ENCODE measurements at places on chromosomes 7 and 10.

DNA sequence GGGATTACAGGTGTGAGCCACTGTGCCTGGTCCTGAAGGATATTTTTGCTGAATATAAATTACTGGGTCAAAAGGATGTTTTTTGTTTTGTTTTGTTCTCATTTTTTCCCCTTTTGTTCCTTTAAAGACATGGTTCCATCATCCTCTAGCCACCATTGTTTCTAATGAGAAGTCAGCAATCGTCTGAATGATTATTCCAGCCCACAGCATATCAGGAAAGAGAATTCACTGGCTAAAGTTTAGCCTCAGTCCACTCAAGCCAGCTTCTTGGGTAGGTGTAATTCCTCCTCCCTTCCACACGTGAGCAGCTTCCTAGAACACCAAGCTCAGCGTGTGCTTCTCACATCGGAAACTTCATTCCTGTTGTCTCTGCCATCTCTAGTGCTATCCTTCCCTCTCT, 112.8 kb upstream of the INSIG1 start:
- no peak for DNase-seq

DNA sequence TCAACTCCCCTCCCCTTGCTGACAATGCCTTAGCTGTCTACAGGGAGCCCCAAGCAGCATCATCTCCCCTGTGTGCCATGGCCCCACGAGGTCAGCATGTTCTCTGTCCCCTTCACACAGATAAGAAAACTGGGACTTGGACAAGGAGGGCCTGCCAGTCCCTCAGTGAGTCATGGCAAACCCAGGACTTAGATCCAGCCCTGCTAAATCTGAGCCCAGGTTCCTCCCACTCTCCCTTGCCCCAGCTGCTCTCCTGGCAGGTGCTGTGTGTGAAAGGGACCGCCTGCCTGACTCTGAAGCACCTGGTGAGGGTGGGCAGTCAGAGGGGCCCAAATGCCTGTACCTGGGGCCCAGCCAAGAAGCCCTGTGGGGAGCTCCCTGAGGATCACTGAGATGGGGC, 7.4 kb downstream of the CRHR2 start:
- DNase-seq = no peak

- no peak for DNase-seq
These were observed 268.6 kb downstream of the BAMBI start for GRCh38 chr10:28945959-28946358.

GRCh38 chr7:82745117-82745516, 301.5 kb upstream of the CACNA2D1 start:
- DNase-seq = no peak

GRCh38 chr7:3282457-3282856, 18.6 kb upstream of the SDK1 start:
- DNase-seq = no peak

DNA sequence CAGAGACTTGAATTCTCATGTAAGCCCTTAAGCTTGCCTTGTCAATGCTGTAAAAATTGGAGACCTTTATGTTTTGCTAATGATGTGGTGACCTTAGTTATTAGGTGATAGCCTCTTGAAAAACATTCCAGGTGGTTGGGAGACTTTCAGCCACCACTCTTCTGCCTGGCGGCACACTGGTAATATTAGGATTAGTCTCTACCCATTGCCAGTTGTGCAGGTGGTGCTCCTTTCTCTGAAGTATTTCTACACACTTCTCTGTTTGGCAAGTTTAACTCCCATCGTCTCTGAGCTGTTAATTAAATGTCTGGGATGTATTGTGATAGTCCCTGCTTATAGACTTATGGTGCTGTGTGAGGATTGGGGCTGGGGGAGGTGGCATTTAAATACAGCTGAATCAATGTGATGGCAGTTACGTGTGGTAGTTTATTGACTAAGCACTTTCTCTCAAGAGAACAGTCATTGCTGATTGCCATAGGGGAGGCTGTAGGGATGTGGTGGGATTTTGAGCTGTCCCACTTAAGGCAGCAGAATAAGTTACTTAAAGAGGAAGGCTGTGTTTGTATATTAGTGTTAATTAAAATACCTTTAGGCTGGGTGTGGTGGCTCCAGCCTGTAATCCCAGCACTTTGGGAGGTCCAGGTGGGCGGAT, 61.7 kb downstream of the DAGLB start:
- no peak for DNase-seq

DNA sequence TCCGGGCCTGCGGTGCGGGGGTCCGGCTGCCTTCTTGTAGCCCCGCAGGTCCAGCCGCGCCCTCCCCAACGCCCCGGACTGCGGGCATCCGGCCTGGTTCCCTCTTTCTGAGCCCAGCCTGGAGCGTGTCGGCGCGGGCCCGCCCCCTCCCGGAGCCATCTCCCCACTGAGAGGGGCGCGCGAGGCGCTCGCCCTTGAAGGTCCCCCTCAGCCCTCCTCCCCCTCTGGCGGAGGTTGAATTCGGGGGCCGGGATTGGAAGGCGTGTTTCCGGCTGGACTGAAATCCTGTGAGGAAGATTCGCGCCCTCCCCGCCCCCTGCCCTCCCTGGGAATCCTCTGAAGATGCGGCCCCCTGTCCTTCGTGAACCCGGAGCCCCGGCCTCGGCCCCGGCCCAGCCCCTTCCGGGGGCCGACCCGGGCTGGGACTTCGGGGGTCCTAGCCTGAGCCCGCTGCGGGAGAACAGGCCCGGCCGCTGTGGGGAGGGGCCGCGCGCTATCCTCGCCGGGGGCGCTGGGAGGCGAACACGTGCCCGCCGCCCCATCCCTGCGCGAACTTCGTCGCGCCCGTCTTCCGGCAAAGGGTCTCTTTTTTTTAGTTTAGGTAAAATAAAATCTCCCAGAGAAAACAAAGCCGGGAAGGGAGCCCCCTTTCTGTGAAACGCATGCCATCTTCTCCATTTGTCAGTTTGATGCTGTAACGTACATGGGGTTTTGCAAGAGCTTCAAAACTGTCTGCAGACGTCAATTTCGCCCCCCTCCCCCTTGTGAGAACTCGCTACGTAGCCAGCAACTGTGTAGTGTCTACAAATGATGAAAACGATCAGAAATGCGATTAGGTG, 636 bp downstream of the PDCD4 start:
- DNase-seq = peak; percentile 76

DNA sequence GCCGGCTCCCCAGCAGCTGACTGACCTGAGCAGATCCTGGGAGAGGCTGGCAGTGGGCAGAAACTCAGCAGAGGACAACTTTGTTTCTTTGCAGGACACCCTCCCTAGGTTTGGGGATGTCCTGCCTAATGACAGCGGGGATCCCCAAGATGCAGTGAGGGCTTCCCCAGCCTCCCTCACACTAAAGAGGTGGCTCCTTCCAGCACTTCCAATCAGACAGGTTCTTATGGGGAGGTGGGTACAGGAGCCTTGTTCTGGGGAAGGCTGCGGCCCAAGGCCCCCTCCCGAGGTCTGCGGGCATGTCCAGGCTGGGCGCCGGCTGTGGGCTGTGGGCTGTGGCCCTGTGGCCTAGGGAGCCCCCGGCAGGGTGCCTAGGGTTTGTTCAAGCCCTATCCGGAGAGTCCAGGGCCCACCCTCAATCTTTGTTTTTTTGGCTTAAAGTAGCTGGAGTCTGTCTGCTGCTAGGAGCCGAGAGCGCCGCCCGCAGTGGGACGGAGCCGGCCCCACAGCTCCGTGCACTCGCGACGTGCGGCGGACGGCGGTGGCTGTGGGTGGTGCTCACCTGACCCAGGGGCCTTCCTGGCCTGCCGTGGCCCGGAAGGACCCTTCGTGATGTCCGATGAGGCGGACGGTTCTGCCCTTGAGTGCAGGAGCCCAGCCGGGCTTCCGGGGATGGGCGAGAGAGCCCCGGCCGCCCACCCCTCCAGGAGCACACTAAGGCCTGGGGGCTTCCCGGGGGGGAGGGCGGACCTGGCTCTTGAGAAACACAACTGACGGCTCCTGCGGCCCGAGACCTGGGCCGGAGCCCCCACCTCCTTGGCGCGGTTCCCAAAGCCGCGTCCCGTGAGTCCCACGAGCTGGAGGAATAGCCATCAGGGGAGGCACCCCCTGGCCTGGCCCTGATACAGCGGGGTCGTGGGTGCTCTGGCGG, 57.2 kb downstream of the PDGFA start:
- DNase-seq = no peak

DNA sequence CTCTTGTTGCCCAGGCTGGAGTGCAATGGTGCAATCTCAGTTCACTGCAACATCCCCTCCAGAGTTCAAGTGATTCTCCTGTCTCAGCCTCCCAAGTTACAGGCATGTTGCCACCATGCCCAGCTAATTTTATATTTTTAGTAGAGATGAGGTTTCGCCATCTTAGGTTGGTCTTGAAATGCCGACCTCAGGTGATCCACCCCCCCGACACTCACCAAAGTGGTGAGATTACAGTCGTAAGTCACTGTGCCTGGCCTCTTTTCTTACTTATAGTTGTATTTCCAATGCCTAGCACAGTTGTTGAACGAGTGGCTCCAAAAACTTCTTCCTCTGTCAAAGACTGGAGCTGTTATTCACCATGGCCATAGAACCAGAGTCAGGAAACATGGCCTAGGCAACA, 6.7 kb downstream of the RNF216 start:
- no peak for DNase-seq

- DNase-seq = no peak
These were observed 101.2 kb upstream of the SEC61G start for GRCh38 chr7:54860003-54860775.

DNA sequence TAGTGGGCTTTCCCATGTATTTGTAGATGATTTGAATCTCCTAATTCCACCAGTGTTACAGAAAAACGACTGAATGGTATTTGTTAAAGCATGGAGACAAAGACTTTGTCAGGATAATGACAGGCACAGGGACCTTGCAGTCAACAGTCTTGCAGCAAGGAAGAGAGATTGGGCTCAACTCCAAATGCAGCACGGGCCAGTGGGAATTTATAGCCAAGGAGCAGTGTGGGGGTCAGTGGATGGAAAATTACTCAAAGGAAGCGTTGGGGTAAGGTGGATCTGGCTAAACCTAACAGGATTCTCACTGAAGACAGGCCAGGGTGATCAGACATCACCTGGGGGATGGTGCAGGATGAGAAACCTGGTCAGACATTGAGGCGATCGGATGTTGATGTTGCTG, 24.3 kb downstream of the CPVL start:
- no peak for DNase-seq

DNA sequence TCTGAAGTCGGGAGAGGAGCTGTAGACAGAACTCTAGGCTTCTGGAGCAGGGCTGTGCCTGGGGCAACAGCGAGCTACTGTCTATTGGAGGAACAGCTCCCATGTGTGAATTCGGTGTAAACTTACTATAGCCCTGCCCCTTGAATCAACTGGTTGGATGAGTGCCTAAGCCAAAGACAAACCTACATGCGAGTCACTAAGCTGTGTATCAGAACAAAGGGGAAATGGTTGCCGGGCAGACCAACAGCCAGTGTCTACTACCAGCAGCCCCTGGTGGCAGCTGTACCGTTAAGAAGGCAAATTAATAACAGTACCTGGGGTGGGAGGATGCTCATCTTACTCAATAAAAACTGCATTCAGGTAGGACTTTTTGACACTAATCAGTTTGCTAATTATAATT, 343.6 kb downstream of the ACTR3B start:
- no peak for DNase-seq

DNA sequence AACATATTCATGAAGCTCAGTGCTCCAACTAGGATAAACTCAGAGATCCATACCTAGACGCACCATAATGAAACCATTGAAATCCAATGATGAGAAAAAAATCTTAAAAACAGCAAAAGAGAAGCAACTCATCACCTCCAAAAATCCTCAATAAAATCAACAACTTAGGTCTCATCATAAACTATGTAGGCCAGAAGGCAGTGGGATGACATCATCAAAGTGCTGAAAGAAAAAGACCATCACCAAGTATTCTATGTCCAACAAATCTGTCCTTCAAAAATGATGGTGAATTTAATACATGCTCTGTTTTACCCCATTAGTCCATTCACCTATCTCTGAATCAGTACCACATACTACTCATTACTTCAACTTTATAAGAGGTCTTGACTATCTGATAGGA, 304.4 kb downstream of the HDAC9 start:
- no peak for DNase-seq

DNA sequence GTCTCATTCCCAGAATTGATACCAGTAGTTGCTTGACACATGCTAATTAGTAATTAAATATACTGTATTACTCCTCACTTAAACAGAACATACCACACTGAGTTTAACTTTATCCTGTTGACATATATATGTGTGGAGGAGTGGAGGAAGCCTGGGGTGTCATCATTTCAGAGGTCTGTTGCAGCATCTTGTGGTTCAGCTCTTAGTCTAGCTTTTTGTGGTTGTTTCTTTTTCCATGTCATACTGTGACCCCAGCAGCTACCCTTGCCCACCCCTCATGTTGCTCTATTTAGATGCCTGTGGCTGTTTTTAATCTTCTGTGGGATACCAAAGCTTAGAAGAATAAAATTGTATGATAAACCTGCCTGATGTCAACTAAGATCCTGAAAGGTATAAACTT, 875.4 kb downstream of the LRMDA start:
- DNase-seq = no peak

DNA sequence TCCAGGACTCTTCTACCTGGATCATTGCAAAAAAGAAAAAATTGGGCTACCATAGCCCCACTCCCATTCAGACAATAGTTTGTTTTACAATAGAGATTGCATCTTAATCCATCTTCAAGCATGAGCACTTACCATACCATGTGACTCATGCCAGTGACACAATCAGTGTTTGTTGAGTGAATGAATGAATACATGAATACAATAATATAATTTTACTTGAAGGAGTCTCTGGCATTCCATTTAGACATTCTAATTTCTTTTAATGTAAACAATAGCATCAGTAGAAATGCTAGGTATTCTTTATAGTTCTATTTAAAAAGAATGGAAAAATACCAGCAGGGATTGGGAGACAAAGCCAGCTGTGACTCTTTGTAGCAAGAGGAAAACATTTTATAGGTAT, 141.6 kb upstream of the AKR1E2 start:
- no peak for DNase-seq

- DNase-seq = no peak
These were observed 34.3 kb downstream of the R3HCC1L start for GRCh38 chr10:98168766-98169165.

DNA sequence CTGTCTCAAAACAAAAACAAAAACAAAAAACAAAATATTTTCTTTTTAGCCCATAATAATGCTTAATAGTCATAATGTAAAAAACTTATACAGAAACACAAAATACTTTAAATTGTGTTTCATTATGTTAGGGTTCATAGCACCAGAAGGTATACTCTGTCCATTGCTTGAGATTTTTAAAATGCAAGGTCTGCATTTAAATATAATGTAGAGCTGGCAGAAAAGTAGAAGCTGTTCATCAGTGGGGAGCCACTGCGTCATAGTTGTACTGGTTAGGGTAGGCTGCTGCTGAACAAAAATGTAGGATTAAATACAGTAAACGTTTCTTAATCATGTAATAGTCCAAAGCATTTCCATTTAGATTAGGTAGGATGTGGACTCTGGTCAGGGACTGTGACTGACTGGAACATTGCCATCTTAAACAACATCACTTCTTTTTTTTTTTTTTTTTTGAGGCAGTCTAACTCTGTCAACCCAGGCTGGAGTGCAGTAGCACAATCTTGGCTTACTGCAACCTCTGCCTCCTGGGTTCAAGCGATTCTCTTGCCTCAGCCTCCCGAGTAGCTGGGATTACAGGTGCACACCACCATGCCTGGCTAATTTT, 85.2 kb downstream of the ANKIB1 start:
- no peak for DNase-seq

All from left cardiac atrium (tissue), 4 donors.